ENCODE measurements at places on chromosomes 4 and X.

DNA sequence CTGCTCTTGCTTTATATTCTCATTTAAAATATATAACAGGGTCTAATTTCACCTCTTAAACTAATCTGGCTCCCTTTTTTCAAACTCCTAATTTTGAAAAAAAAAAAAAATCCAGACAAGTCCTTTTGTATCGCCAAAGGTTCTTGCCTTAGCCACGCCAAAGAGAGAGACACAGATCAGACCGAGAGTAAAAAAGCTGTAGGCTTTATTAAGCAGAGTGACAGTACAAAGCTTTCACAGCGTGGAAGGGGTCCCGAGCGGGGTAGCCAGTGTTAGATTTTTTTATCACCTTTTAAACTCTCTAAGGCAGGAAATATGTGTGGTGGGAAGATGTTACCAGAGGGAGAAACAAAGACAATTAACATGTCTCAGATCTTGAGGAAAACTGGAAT lies 54.1 kb downstream of the PAGE2 start:
- DNase-seq: no peak

DNA sequence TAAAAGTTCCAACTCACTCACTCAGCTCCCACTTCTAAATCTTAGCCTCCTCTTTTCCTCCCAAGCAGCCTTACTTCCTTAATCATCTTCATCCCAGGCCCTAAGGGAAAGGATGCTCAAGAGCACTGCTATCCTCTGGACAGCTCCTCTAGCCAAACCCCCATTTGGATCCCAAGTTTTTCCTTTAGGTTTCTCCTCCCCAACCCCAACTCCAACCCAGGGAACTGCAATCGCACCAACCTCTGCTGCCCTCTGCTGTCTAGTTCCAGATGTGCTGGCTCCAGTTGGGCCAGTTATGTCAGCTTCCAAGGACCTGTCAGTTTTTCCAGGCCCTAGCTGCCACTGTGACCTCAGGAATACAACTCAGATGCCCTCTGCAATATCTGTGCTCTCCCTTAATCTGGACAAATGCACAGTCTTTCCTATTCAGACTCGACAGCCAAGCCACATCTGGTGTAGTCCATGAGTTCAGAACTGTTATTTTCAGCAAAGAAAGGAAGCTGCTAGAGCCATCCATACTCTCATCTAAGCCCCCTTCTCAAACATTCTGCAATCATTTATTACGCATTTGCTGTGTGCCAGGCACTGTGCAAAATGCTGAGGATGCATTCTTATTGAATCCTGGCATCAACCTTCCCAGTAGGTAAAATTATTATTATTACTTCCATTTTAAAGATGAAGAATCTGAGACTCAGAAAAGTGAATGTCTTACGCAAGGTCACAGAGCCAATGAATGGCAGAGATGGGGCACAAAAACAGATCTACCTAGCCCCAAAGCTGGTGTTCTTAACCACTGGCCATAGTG lies 12.3 kb upstream of the XPNPEP2 start:
- DNase-seq: no peak

DNA sequence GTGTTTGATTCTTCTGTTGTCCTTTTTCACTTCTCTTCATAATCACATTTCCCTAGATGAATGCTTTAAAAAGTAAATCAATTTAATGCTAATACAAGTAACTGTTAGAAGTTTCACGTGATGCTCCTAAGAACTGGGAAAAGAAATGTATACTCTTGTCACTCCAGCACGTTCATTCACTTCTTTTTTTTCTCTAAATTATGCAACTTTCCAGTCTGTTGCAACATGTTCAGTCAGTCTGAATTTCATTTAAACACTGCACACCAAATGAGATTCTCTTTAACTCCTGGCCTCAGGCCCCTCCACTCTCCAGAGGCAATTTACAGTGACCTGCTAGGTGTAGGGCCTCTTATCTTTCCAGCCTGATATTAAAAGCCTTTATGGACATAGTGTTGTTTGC lies 321.9 kb downstream of the HS3ST1 start:
- no peak for DNase-seq

- no peak for DNase-seq
Observed at GRCh38 chr4:108840426-108840975, 77.6 kb upstream of the ETNPPL start.

DNA sequence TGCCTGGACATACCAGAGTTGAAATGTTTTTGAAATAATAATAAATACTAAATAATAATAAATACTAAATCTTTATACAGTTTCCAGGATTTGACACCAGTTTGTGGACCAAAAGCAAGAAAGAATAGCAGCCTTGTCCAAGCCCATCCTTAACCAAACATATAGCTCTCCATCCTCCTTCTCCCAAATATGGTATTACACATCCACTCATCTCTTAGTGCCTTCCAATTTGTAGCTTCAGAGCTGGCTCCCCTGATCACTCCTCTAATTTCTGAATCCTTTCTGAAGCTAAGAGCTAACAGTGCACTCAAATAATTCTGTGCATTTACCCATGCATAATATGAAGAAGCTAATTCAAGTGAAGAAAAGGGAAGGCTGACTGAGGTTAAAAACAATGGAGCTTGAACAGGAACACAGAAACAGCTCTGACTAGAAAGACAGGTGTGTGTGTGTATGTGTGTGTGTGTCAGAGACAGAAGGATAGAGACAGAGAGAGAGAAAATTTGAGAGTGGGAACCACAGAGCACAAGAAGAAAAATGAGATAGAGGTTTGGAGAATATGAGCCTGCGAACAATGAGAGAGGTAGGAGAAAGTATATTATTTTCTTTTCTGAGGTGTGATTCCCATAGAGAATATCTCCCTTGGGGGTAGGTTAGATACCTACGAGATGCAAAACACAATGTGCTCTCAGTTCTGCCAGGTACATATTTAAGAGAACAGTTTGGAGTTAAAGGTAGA lies 123.5 kb downstream of the CAMK2D start:
- DNase-seq: no peak

- peak; percentile 22 for DNase-seq
Observed at GRCh38 chrX:150200820-150201287, 162.3 kb upstream of the MAMLD1 start.

DNA sequence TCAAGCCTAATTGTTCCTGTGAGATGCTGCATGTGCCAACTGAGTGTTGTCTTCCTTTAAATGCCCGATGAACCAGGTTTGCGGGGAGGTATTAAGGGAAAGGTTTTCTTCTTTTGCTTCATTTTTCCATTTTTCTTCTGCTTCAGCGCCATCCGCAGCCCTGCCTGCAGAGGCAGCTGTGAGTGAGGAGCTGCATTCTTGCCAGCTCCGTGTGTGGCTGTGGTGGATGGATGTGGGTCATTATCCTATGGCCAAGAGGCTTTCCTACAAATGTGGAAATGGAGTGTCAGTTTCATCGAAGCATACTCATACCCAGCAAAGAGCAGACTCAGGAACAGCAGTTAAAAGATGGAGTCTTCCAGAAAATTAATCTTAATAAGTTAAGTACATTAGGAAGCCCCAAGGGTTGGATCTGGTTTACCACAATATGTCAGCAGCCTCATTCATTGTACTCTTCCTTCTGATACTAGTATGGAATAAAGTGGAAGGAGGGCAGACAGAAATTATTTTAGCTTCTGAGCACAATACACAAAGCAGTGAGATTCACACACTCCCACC lies 37.6 kb downstream of the TNIP3 start:
- DNase-seq: no peak

- no peak for DNase-seq
Observed at GRCh38 chrX:74179071-74179470, 124.9 kb upstream of the ZCCHC13 start.

DNA sequence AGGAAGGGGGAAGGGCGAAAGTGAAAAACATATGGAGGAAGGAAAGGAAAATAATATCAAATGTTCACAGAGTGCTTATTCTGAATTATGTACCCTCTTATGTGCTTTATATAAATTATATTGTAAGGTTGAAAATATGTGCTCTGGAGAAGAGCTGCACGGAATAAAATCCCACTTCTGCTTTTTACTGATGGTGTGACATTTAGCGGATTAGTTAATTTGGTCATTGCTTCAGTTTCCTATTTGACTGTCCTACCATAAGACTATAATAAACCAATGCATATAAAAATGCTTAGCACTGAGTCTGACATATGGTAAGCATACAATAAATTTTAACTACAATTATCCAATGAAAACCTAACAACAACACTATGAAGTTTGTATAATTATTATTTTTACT lies 86.2 kb downstream of the NPFFR2 start:
- no peak for DNase-seq

GRCh38 chr4:30721185-30722091 lies 1.3 kb downstream of the PCDH7 start:
- no peak for DNase-seq
